ENCODE measurements at places on chromosomes 13 and 19.

DNA sequence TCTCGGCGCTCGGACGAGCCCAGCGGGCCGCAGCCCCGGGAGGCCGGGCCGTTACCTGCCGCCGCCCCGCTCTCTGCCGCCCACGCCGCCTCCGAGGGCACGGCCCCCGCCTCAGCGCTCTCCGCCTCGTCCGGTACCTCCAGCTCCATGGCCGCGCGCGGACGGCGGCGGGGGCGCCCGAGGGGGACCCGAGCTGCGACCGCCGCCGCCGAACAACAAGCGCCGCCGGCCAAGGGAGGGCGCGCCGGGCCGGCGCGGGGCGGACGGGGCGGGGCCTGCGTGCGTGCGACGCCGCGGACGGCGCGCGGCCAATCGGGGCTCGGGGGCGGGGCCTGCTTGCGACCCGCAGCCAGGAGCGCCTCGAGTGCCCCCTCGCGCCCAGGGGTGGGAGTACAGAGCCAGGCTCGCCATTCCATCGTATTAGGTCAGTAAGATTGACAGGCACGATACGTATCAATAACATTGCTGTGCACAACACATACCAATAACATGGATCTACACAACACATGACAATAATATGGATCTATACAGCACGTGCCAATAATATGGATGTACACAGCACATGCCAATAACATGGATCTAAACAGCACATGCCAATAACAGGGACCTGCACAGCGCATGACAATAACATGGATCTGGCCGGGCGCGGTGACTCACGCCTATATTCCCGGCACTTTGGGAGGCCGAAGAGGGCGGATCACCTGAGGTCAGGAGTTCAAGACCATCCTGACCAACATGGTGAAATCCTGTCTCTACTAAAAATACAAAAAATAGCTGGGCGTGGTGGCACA is at the start of gene PIP5K1C:
PIP5K1C (minus strand) TSS at position 227 of the 791 bp plus-strand sequence; CDS start at position 149, 78 bp downstream.
- peak; percentile 70 for DNase-seq

DNA sequence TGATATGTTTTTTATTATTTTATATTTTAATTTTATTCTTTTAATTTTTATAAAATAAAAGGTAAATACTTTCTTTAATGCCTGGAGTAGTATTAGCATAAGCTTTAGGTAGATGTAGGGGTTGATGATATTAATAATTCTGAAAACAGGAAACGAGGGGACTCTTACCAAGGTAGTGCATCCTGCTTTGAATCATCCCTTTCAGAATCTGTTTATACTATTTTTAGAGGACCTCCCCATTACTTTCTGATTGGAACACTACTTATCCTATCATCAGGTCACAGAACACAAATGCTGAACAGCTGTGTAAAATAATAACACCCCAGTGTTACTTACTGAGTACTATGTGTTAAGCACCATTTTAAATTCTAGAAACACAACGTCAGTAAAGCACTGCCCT is 27.3 kb downstream of the COG6 start:
- no peak for DNase-seq

- DNase-seq: no peak
These were observed 66.8 kb upstream of the UBAC2 start for GRCh38 chr13:99133848-99134247.

DNA sequence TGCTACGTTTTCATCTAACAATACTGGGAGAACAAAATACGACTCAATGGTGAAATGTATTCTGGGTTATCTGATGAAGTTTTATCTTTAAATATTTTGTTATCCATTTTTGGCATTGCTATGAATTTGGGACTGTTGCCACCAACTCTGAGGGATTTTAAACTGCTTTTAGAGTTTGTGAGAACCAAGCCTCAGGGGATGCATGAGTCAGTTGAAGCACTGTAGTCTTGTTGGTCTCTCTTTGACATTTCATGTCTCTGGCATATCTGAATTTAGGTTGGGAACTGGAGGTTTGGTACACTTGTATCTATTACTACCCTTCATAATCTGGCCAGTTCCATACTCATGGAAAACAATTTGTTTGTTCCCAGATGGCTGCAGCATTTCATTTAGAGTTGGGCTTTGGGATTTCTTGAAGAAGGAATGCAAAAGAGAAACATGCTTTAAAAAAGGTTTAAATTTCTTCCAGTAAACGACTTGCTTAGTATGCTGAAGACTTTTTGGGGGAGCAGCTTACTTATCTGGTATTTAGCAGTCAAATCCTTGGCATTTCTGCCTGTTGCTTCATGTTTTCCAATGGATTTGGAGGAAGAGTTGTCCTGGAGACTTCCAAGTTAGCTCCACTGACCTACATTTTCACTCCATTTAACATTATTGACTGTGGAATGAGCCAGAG is 28.9 kb downstream of the ARHGEF7 start:
- no peak for DNase-seq

DNA sequence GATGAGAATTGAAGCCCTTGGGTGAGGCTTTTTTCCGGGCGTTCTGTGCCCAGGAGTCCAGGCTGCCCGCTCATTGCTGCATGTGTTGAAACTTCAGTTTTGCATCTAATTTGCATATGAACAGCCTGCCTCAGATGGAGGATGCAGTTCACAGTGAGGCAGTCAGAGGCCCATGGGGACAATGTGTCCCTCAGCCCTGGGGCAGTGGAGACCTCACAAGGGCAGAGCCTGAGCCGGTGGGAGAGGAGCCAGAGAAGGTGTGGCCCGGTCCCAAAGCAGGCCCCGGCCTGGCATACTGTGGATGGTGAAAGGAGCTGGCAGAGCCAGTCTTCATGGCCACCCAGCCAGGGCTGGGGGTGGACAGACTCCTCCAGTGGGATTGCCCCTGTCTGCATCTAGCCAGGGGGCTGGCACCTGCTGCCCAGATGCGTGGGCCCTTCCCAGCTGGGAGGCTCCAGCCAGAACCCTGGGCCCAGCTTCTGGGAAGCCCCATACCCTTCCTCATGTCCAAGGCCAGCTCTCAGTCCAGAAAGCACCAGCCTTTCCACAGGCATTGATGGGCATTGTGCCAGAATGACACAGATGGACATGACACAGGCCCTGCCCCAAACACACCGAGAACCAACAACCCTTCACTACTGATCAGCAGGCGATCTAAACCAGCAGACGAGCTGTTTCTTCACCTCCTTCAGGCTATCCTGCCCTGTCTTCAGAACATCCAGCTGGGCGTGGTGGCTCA is 32.9 kb upstream of the KCTD15 start:
- DNase-seq: no peak

GRCh38 chr13:26929971-26930730 is 169.6 kb upstream of the GPR12 start:
- DNase-seq: peak; percentile 53

- no peak for DNase-seq
These were observed 18.0 kb upstream of the PLPP2 start for GRCh38 chr19:309206-309565.

- no peak for DNase-seq
These were observed 16.7 kb downstream of the MYCBP2 start for GRCh38 chr13:77310161-77310560.

GRCh38 chr13:31772231-31772630 is 32.9 kb downstream of the RXFP2 start:
- DNase-seq: peak; percentile 40

GRCh38 chr13:41931337-41931736 is 29.6 kb downstream of the VWA8 start:
- DNase-seq: no peak

GRCh38 chr19:23991170-23991569 is 76.5 kb downstream of the ZNF726 start:
- DNase-seq: no peak

- no peak for DNase-seq
These were observed 173.7 kb downstream of the TBC1D4 start for GRCh38 chr13:75308222-75308621.

GRCh38 chr13:80630685-80631121 is 289.8 kb upstream of the SPRY2 start:
- no peak for DNase-seq

GRCh38 chr19:5961969-5962945 is 15.7 kb downstream of the RANBP3 start:
- DNase-seq: no peak

DNA sequence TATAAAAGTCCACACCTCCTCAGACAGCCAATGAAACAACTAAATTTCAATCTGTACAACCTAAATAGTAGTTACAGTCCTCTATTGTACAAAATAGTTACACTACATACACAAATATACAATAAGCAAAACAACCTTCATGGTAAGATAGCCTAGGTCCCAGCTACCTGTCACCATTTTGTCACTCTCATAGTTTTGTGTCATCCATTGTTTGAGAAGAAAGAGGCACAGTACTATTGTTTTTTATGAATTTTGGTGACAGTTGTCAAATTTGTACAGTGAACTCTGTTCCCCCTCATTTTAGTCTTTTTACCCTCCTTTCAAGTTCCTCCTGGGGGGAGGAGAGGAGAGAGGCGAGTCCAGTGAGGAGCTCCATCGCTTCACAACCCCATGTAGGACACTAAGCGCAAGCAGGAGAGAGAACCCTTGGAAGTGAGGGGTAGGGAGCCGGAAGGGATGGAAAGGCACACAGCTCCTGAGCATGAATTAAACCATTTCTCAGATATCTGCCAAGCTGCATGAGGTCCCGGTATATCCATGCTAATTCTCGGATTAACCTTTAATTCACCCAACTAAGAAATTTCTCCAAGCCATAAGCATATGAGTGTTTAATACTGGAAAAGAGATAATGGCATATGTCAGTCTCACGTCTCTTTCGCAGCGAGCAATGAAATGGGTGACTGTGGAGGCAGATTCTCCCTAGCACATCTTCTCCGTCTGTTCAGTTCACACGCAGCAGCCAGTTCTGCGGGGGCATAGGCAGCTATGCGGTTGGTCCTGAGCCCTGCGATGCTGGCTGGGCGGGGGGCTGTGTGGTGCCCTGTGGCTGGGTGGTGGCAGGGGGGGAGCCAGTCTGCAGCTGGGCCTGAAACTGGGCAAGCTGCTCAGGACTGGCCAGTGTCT is 60.5 kb downstream of the SERP2 start:
- DNase-seq: no peak

- DNase-seq: no peak
These were observed 12.6 kb downstream of the CSNK1G2 start for GRCh38 chr19:1953441-1954094.

DNA sequence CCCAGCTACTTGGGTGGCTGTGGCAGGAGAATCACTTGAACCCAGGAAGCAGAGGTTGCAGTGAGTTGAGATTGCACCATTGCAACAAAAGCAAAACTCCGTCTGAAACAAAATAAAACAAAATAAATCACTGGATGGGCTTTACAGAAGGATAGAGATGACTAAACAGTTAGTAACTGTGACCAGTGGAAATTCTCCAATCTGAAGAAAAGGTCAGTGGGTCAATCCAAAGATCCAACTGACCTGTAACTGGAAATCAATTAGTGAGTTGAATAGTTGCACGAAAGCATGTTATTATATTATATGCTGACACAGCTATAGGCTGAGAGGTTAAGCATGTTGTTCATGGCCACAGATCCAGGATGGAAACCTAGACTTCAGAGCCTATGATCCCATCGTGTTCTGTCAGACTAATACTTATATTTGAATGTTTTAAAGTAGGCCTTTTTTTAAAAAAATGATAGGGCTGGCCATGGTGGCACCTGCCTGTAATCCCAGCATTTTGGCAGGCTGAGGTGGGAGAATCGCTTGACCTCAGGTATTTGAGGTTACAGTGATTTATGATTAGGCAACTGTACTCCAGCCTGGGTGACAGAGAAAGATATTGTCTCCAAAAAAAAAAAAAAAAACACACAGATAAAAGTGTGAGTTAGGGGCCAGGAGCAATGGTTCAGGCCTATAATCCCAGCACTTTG is 1.4 kb downstream of the ECH1 start:
- no peak for DNase-seq

DNA sequence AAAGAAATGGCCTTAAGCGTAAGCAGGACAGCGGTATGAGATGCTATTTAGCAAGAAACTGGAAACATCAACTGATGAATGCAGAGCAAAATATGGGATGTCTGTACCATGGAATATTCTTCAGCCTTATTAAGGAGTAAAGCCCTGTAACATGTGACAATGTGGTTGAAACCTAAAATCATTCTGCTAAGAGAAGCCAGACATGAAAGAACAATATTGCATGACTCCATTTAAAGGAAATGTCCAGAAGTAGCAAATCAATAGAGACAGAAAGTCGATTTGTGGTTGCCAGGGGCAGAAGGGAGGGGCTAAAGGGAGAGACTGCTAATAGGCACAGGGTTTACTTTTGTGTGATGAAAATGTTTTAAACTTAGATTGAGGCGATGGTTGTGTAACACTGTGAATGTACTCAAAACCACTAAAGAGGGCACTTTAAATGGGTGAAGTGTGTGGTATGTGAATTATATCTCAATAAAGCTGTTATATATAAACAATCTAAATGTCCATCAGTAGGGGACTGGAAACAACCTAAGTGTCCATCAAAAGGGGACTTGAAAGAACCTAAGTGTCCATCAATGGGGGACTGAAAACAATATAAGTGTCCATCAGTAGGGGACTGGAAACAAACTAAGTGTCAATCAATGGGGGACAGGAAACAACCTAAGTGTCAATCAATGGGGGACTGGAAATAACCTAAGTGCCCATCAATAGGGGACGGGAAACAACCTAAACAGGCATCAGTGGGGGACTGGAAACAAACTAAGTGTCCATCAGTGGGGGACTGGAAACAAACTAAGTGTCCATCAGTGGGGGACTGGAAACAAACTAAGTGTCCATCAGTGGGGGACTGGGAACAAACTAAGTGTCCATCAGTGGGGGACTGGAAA is 45.4 kb downstream of the CCL25 start:
- no peak for DNase-seq

- DNase-seq: no peak
These were observed at the start of gene KIR2DL4 for GRCh38 chr19:54803410-54803809. Gene KIR2DL4 (plus strand): TSS chr19:54803610. CDS start chr19:54803652, 42 bp downstream.

Measured in MG63 (cell line).